Omental fat pad (tissue), 4 donors: ENCODE measurements at places on chromosomes 6 and 20.

DNA sequence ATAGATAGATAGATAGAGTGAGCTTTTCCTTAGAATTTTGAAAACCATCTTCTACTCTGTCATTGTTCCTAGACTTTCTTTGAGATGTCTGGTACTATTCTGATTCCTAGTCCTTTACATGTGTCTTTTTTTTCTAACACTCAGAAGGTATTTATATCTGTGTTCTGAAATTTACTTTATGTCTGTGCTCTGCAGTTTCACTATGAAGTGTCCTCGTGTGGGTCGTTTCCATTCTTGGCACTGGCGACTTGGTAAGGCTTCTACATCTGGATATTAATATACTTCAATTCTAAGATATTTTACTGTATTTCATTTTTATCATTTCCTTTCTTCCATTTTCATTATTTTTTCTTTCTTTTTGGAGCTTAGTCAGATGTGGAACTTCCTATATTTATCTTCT, 87.0 kb downstream of the FHL5 start:
- DNase-seq: no peak

GRCh38 chr6:127085181-127085580, 33.3 kb upstream of the RSPO3 start:
- DNase-seq: no peak

- no peak for DNase-seq
Measured at GRCh38 chr6:22726966-22727365, 157.6 kb downstream of the HDGFL1 start.

GRCh38 chr20:33667245-33667675, 517 bp downstream of the ACTL10 start:
- DNase-seq: no peak

GRCh38 chr6:127538750-127539264, 19.7 kb upstream of the MTCL3 start:
- DNase-seq: no peak

- no peak for DNase-seq
Measured at GRCh38 chr6:151805286-151805840, 2.1 kb upstream of the ESR1 start.

GRCh38 chr6:30573113-30573512, 1.9 kb downstream of the ABCF1 start:
- DNase-seq: no peak

DNA sequence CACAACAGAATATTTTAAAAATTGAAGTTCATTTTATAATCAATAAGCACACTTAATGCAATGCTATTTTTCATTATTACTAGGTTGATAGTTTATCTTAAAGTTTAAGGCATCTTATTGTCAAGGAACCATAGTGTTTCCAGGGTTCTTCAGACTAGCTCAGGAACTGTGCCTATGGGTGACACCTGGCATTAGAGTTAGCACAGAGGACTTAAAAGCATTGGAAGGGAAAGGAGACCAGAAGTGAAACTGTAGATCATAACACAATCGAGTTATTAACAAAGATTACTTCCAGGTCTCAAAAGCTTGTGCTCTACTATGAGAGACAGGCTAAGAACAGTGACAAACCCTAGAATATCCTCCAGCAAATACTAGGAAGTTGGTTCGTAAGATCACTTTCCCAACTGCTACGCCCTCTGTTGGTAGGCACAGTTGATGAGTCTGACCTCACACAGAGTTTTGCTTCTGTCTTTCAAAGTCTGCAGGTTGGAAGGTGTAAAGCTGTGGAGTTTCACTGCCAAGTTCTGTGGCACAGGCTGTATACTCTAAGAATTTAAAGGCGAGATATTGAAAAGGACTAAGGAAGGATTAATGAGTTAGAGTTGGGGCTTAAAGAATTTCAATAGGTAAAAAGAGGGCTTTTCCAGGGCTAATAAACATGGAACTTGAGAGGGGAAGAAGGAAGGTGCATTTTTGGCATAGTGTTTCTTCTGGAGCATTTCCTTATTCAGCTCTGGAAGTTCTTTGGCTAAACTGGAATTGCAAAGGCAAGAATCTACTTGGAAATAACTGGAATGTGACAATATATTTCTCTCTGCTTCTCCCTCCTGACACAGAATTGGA, 531.3 kb upstream of the JAG1 start:
- no peak for DNase-seq

DNA sequence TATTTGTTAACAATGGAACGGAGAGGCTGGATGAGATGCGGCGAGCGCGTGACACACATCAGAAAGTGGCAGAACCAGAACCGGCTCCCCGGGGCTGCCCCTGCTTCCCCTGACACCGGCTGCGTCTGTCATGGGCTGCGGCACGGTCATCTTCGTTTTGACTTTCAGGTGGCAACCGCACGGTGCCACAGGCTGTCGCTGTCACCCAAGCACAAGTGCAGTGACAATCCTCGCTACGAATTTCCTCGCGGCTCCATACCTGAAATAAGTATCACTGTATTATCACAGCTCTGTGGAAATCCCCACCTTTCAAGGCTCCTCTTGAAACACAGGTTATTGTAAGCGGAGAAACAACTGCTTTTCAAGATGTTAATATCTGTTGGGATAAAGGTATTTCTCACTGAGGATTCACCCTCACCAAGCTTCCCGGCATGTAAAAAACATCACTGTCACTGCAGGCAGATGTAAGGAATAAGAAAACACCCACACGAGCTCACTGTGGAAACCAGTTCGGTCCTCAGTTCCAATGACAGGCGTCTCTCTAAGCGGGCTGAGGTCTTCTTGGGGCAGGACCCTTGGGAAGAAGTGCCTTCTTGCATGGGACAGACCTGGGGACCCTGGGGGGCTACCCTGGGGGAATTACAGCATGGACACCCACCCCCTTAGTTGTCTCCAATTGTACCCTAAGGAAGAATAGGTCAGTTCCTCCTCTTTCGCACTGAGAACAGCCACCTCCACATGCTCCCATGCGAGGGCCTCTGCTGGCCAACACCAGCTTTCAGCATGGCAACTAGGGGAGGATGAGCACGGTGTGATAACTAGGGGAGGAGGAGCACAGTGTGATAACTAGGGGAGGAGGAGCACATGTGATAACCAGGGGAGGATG, 86.3 kb downstream of the DACT2 start:
- DNase-seq: no peak

- no peak for DNase-seq
Measured at GRCh38 chr20:44203161-44203560, 7.4 kb downstream of the OSER1 start.

- DNase-seq: no peak
Measured at GRCh38 chr20:19784511-19785172, 26.6 kb downstream of the RIN2 start.

DNA sequence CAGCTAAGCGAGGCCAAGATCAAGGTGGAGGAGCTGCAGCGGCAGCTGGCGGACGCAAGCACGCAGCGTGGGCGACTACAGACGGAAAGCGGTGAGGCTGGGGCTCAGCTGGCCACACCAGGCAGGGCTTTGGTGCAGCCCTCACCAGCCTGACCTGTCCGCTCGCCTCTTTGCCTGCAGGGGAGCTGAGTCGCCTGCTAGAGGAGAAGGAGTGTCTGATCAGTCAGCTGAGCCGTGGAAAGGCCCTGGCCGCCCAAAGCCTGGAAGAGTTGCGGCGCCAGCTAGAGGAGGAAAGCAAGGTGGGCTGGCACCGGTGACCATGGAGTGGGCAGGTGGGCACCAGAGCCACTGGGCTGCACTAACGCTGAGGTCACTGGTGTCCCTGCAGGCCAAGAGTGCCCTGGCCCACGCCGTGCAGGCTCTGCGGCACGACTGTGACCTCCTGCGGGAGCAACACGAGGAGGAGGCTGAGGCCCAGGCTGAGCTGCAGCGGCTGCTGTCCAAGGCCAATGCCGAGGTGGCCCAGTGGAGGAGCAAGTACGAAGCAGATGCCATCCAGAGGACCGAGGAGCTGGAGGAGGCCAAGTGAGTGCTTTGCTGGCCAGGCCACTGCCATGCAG, 42.8 kb downstream of the MYH7B start:
- no peak for DNase-seq

- no peak for DNase-seq
Measured at GRCh38 chr6:47137073-47137472, 94.9 kb upstream of the ADGRF1 start.

DNA sequence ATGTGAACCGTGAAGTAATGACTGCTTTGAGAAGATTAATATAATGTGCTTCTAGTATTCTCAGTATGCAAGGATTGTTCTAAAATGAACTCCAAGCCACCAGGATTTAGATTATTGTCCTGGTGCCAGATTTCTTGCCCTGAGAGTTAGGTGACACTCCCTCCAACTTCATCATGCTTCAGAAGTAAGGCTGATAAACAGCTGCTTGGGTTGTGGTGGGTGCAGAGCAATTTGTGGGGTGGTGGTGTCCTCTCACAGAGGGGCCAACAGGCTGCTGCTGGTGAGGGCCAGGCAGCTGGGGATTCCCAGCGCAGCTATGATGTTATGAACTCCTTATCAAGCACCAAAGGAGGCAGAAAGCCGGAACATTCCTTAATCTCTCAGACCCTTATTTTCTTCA, 114.6 kb downstream of the MCHR2 start:
- no peak for DNase-seq

- DNase-seq: no peak
Measured at GRCh38 chr20:6485351-6485750, 282.1 kb upstream of the BMP2 start.

DNA sequence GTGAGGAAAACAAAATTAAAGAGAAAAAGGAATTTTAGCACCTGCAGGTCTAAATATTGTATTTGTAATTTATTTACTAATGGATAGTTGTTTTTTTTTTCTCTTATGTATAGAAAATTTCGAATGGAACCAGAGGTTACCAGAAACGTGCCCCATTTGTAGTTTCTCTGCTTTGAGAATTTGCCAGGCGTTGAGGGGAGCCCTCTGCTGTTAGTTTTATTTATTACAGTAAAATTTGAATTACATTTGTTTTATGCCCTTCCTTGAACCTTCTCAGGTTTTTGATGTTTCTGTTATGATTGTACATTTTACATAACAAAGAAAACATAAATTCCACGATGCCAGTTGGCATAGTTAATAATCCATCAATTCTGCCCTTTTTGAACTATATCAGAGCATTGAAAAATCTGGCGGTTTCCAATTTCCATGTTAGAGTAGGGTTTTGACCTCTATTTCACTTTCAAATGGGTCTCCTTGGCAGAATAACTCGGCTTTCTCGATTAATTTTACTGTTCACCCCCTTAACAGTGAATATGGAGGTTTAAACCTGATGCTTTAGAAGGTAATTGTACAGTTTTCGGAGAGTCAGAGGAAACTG, 35.1 kb upstream of the RFPL4B start:
- no peak for DNase-seq

- no peak for DNase-seq
Measured at GRCh38 chr6:56172144-56172543, 75.2 kb downstream of the COL21A1 start.

GRCh38 chr6:89826029-89826528, 3.6 kb upstream of the CASP8AP2 start:
- DNase-seq: no peak

DNA sequence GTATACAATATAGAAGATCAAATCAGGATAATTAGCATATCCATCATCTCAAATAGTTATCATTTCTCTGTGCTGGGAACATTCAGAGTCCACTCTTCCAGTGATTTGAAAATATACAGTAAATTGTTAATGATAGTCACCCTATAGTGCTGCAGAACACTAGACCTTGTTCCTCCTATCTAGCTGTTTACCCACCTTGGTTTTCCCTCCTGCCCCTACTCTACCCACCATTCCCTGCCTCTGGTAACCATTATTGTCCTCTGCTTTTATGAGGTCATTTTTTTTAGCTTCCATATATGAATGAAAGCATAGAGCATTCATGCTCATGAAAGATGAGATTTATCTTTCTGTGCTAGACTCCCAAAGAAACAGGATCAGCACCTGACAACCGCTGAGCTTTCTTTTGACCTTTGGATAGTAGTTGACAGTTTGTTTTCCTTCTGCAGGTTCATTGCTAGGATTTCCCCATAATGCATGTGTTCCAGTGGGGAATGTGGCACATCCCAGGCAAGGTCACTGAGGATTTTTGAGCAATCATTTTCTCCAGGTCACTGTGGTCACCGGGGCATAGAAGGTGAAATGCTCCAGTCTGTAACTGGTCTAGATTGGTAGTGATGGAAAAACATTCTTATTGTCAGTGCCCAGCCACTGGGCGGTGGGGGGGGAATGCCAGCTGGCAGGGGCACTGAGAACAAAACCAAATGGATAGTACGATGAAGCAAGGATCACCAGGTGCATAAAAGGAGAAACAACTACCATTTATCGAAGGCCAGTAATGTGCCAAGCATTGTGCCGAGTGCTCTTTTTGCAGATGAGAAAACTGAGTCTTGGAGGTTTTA, 33.6 kb upstream of the BCAS1 start:
- DNase-seq: no peak
